PC-9 (cell line): ENCODE measurements at places on chromosomes 7 and 10. TPM values are rescaled to one million over a fixed set of nuclear protein-coding genes. Genes with fewer than 3 reads are reported as not detected.

Gene RNLS
- total RNA-seq: not detected in 2 replicates

Gene GPR158
- 9.0 and 12.2 TPM in 2 replicates for total RNA-seq

Gene SLC26A3
- total RNA-seq: not detected in 2 replicates

Gene PCDH15
- not detected in 2 replicates for total RNA-seq

Gene PHYH
- 15.3 and 16.5 TPM in 2 replicates for total RNA-seq

Gene PPA1
- 224 and 236 TPM in 2 replicates for total RNA-seq

Gene PRR15
- total RNA-seq: 64.9 and 71.6 TPM in 2 replicates

Gene RPEL1
- total RNA-seq: not detected in 2 replicates

Gene UBE2D1
- 16.9 and 24.0 TPM in 2 replicates for total RNA-seq

Gene FERD3L
- not detected in 2 replicates for total RNA-seq

Gene BAIAP2L1
- 89.4 and 102 TPM in 2 replicates for total RNA-seq

Gene IQCE
- total RNA-seq: 28.3 and 35.8 TPM in 2 replicates

Gene IFIT1
- total RNA-seq: 3.4 TPM in 2 replicates
